NCI-H2081 treated with DMSO at 0.1 percent for 48 hours (cell line): ENCODE measurements at places on chromosomes 6 and 20.

GRCh38 chr20:57440678-57441509 is 49.7 kb downstream of the RBM38 start:
- DNase-seq = no peak

GRCh38 chr6:24330137-24330732 is 27.6 kb downstream of the DCDC2 start:
- DNase-seq = no peak

- no peak for DNase-seq
Observed at GRCh38 chr20:10651227-10651990, 22.4 kb downstream of the JAG1 start.

- no peak for DNase-seq
Observed at GRCh38 chr6:167565388-167565787, 240.5 kb downstream of the TTLL2 start.

DNA sequence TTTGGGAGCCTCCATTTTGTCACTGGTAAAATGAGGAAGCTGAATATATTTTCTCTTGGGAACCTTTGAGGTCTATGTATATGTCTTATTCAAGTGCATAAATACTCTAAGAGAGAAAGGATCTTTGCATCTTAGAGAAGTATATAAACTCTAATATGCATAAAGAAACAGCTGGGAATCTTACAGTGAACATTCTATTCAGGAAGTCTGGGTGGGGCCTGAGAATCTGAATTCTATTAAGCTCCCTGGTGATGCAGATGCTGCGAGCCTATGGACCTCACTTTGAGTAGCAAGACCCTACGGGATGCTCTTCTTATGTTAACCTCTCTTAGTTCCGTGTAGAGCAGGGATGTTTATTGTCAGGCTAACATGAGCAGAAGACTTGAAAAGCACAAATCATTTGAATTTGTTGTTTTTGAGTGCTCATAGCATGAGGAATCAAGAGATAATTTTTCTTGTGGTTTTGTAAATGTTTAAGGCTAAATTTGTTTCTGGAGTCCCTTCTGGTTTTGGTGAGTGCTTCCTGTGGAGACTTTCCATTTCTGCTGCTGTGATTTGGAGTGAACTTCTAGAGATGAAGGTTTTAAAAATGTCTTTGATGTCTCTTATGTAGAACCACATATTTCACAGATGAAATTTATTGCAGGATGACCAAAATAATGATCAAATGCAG is 281.2 kb upstream of the JAG1 start:
- no peak for DNase-seq

GRCh38 chr6:166803471-166803870 is 152.9 kb downstream of the RNASET2 start:
- DNase-seq = no peak

DNA sequence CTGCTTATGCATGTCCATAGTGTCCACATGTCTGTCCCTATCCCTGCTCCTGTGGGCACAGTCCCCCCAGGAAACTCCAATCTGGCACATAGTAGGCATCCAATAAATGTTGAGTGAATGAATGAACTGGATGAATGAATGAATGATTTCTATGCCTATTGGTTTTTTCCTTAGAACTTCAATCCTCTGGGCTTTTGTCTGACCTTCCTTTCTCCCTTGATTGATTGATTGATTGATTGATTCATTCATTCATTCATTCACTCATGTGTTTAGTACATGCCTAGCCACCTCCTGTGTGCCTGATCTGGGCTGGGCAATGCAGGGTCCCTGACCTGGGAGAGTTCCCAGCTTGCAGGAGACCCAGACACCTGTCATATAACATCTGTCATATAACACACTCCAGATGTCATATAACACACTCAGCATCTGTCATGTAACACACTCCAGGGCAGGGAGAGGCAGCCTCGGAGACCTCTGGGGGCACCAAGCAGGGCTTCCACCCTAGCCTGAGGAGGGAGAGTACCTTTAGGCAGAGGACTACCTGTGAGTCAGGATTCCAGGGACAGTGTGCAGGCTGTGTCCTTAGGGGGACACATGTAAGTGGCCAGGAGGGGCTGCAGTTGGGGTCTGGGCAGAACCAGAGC is 17.9 kb downstream of the VSTM2L start:
- no peak for DNase-seq

- no peak for DNase-seq
Observed at GRCh38 chr6:27334141-27334540, 22.1 kb upstream of the POM121L2 start.

DNA sequence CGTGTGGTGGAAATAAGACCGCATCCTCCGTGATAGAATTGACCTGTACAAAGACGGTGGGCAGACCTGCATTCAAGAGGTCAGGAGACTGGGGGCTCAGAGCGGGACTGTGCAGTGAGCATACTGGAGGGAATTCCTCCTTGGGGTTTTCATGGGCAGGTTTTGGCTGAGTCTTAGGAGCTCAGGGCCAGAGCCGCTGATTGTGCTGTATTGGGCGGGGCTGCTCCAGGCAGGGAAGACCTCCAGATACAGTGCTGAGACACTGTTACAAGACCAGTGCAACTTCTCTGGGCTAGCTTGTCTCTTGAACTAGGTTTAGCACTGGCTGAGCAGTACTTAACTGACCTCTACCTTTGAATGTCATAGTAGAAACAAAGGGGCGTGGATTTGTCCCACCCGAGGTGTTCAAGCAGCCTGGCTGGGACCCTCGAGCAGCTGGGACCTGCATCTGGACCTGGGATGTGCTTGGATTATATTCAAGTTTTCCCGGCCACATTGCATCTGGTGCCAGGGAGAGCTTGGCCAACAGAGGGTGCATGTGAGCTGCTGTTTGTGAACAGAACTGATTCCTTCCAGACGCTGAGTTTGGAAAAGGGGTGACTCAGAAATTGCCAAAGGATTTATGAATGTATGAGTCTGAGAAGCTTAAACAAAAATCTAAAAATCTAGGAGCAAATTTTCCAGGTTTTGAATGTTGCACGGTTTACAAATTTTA is 33.4 kb upstream of the SLC22A1 start:
- DNase-seq = no peak

DNA sequence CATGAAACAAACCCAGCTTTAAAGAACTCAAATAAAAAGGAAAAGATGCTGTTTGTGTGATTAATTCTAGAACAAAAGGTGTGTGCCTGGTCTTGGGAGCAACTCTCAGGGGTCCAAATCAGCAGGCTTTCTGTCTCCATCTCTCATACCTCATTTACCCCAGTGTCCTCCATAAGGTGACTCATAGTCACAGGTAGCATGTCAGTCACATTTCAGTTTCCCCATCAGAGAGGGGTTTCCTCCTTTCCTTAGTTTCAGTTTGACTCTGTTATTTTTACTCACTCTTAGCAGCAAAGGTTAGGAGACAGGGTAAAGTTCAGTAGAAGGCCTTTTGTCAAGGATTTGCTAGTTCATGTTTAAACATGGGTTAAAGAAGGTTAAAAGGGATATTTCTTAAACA is 46.2 kb downstream of the OGFRL1 start:
- DNase-seq = no peak

- no peak for DNase-seq
Observed at GRCh38 chr6:33314515-33314942, 651 bp upstream of the TAPBP start.

DNA sequence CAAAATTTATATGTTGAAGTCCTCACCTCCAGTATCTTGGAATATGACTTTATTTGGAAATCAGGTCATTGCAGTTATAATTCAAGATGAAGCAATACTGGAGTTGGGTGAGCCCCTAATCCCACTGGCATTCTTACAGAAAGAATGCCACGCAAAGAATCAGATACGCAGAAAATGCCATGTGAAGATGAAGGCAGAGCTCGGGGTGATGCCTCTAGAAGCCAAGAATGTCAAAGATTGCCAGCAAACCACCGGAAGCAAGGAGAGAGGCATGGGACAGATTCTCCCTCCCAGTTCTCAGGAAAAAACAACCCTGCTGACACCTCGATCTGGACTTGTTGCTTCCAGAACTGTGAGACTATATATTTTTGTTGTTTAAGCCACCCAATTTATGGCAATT is 273.4 kb upstream of the CITED2 start:
- DNase-seq = no peak

DNA sequence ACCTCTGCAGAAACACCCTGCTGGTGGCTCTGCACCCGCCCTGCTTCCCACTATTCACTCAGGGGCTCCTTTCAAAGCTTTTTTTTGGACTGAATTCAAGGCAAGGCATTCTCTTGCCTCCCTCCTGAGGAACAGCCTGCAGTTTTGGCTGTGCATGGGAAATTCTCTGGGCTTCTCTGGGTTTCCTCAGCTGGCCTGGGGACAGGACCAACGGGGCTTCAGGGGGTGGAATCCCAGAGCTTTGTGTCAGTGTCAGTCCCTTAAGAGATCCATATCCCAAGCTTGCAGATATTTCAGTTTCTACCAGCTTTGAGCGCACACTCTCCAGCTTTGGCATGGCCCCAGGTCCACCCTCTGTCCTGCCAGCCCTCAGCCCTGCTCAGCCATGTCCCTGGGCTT is 2.0 kb downstream of the SCRT2 start:
- no peak for DNase-seq

GRCh38 chr20:20465252-20465651 is 97.3 kb downstream of the INSM1 start:
- no peak for DNase-seq

DNA sequence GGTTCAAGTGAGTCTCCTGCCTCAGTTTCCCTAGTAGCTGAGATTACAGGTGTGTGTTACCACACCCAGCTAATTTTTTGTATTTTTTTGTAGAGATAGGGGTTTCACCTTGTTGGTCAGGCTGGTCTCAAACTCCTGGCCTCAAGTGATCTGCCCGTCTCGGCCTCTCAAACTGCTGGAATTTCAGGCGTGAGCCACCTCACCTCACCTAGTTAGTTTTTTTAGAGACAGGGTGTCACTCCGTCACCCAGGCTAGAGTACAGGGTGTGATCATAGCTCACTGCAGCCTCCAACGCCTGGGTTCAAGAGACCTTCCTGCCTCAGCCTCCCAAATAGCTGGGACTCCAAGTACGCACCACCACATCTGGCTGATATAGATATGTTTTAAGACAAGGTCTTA is 22.9 kb downstream of the SYTL3 start:
- no peak for DNase-seq
